Liver (tissue), 10 donors: ENCODE measurements at places on chromosomes 6 and 20.

- no peak for DNase-seq
- H3K4me1 ChIP-seq: no peaks in the 10 kb centered on the region
- no peaks in the 10 kb centered on the region for H3K27me3 ChIP-seq
- no peak overlapping the region for H3K27ac ChIP-seq
Observed at GRCh38 chr6:69285054-69285453, 511.8 kb downstream of the LMBRD1 start.

- no peaks in the 10 kb centered on the region for H3K27me3 ChIP-seq
- peaks cover 20% of the 10 kb centered on the region for H3K4me1 ChIP-seq
Observed at GRCh38 chr6:111552958-111553357, 52.7 kb downstream of the TRAF3IP2 start.

- no peaks in the 10 kb centered on the region for H3K36me3 ChIP-seq
- DNase-seq: no peak
- no peaks in the 10 kb centered on the region for H3K27me3 ChIP-seq
- H3K4me1 ChIP-seq: no peaks in the 10 kb centered on the region
- H3K4me3 ChIP-seq: no peak overlapping the region
Observed at GRCh38 chr6:57246307-57246706, 24.2 kb upstream of the RAB23 start.

DNA sequence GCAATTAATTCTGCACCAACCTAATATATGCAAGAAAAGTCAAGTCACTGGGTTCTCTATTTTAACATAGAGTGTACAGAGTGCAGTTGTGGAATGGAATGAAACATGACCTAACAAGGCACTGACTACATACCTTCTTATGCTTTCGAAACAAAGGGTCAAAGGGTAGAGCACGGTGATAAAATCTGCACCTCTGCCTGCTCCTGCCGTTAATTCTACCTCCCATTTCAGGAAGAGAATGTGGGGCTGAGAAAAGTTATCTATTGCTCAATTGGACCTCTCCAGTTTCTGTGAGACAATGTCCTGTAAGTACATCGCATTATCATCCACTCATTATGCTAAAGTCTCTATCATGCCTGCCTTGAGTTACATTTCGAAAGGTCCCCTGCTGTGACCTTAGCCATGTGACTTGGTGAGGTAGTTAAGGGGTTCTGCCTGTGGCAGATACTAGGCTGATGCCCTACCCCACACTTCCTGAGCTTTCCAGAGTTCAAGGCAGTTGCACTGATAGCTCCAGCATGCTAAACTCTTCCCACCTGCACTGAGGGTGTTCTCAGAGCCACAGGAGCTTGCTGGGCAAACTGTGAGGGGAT lies 14.0 kb upstream of the MOCS1 start:
- no peaks in the 10 kb centered on the region for H3K36me3 ChIP-seq
- H3K4me1 ChIP-seq: peaks cover 12% of the 10 kb centered on the region
- DNase-seq: no peak
- H3K27me3 ChIP-seq: no peaks in the 10 kb centered on the region
- H3K27ac ChIP-seq: no peak overlapping the region
- H3K4me3 ChIP-seq: no peak overlapping the region

- DNase-seq: no peak
- H3K4me1 ChIP-seq: no peaks in the 10 kb centered on the region
- no peak overlapping the region for H3K27ac ChIP-seq
- H3K36me3 ChIP-seq: no peaks in the 10 kb centered on the region
- H3K27me3 ChIP-seq: peaks cover 2% of the 10 kb centered on the region
Observed at GRCh38 chr20:45991616-45992015, 17.1 kb upstream of the MMP9 start.

GRCh38 chr20:63497946-63498935 lies 642 bp downstream of the EEF1A2 start:
- no peak overlapping the region for H3K4me3 ChIP-seq
- peaks cover 2% of the 10 kb centered on the region for H3K27me3 ChIP-seq
- H3K4me1 ChIP-seq: peaks cover 15% of the 10 kb centered on the region
- DNase-seq: no peak

GRCh38 chr6:134034961-134035822 lies 17.2 kb downstream of the SLC2A12 start:
- DNase-seq: no peak
- no peaks in the 10 kb centered on the region for H3K36me3 ChIP-seq

- no peak overlapping the region for H3K4me3 ChIP-seq
- H3K36me3 ChIP-seq: peaks cover 5% of the 10 kb centered on the region
- peaks cover 9% of the 10 kb centered on the region for H3K4me1 ChIP-seq
Observed at GRCh38 chr20:51457533-51457932, 85.0 kb downstream of the NFATC2 start.

DNA sequence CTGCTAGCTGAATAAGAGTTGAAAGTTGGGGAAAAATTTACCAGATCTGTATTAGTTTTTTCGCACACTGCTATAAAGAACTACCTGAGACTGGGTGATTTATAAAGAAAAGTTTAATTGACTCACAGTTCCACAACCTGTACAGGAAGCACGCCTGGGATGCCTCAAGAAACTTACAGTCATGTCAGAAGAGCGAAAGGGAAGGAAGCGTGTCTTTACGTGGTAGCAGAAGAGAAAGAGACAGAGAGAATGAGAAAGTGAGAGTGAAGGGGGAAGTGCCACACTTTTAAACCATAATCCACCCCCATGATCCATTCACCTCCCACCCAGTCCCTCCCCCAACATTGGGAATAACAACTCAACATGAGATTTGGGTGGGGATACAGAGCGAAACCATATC lies 79.6 kb downstream of the KHDC1L start:
- no peak overlapping the region for H3K4me3 ChIP-seq
- no peak overlapping the region for H3K27ac ChIP-seq
- H3K4me1 ChIP-seq: no peaks in the 10 kb centered on the region

- H3K27me3 ChIP-seq: no peaks in the 10 kb centered on the region
- no peaks in the 10 kb centered on the region for H3K36me3 ChIP-seq
- H3K4me3 ChIP-seq: no peak overlapping the region
Observed at GRCh38 chr20:10023911-10024310, 10.9 kb upstream of the ANKEF1 start.

- no peak overlapping the region for H3K27ac ChIP-seq
- H3K27me3 ChIP-seq: no peaks in the 10 kb centered on the region
- H3K4me3 ChIP-seq: no peak overlapping the region
- DNase-seq: no peak
- no peaks in the 10 kb centered on the region for H3K4me1 ChIP-seq
Observed at GRCh38 chr6:25336996-25337395, 57.8 kb downstream of the CARMIL1 start.

- no peaks in the 10 kb centered on the region for H3K4me1 ChIP-seq
- no peaks in the 10 kb centered on the region for H3K36me3 ChIP-seq
- no peak for DNase-seq
- H3K4me3 ChIP-seq: no peak overlapping the region
- H3K27me3 ChIP-seq: no peaks in the 10 kb centered on the region
- no peak overlapping the region for H3K27ac ChIP-seq
Observed at GRCh38 chr6:101585501-101585900, 192.0 kb downstream of the GRIK2 start.

DNA sequence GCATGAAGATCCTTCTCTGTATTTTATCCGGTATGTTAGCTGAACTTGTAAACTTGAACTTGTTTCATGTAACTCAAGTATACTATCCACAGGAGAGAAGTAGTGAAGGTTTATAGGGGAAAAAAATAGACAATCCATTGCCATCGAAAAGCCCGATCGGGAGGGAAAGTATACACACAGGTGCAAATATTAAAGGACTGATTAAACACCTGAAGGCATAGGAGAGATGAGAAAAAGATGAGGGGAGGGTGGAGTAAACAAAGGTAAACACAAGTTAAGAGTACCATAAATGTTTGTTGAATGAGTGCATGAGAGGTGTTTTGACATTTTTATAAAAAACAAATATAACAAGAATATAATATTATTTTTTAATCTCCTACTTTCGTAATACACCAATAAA lies 64.3 kb upstream of the CITED2 start:
- no peak overlapping the region for H3K27ac ChIP-seq
- H3K27me3 ChIP-seq: no peaks in the 10 kb centered on the region
